Activated naive CD4-positive, alpha-beta T cell treated with anti-CD3 and anti-CD28 coated beads, Interleukin-2, amount 10 ng/mL, durations not matched to agents 7 days and 5 days (primary cell): ENCODE measurements at places on chromosomes 1 and 21.
A peak's percentile ranks its signal among the peaks of the same experiment; 100 is the strongest.

GRCh38 chr1:227786673-227787512 is 28.6 kb upstream of the PRSS38 start:
- peak overlapping the region; percentile 62 for H3K27ac ChIP-seq
- peaks cover 48% of the 10 kb centered on the region for H3K27me3 ChIP-seq
- DNase-seq: no peak
- peak overlapping the region; percentile 80 for H3K4me3 ChIP-seq
- peaks cover 7% of the 10 kb centered on the region for H3K36me3 ChIP-seq
- peaks cover 18% of the 10 kb centered on the region for H3K4me1 ChIP-seq

- no peak overlapping the region for H3K27ac ChIP-seq
- H3K27me3 ChIP-seq: no peaks in the 10 kb centered on the region
- H3K36me3 ChIP-seq: no peaks in the 10 kb centered on the region
- H3K4me1 ChIP-seq: peaks cover 9% of the 10 kb centered on the region
- no peak for DNase-seq
Observed at GRCh38 chr21:25938658-25939395, 204.1 kb downstream of the GABPA start.

DNA sequence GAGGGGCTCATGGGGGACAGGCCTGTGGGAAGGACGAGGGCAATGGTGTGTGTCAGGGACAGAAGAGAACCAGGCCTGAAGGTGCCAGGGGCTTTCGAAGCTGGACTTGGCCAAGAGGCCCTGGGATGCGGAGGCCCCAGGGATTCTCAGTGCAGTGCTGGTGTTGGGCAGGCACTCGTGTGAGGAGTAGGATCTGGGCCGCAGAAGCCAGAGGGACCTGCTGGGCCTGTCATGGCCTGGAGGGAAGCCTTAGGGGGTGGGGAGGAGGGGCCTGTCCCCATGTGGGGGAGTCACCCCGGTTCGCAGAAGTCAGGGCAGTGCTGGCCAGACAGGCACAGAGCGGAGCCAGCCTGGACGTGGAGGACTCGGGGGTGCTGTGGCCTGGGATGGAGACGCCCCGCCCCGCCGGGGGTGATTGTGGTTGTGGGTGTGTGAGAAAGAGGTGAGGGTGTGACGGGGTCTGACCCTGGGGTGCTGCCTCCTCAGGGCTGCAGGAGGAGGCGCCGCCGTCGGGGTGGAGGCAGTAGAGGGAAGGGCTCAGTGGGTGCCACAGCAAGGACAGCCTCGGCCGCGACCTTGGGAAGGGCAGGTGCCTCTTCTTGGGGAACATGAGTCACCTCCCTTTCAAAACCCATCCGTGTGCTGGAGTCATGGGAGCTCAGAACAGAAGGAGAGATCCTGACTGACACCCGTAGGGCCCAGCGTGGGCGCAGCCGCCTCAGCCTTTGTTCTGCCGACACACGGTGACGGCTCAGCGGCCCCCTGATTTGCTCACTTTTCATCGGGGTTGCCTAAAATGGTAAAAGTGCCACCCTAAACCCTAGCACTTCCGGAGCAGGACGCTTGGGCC is 33.9 kb downstream of the FAAP20 start:
- DNase-seq: no peak
- no peak overlapping the region for H3K4me3 ChIP-seq
- H3K36me3 ChIP-seq: peaks cover 4% of the 10 kb centered on the region
- H3K27me3 ChIP-seq: no peaks in the 10 kb centered on the region
- H3K4me1 ChIP-seq: peaks cover 10% of the 10 kb centered on the region
- peak overlapping the region; percentile 38 for H3K27ac ChIP-seq

DNA sequence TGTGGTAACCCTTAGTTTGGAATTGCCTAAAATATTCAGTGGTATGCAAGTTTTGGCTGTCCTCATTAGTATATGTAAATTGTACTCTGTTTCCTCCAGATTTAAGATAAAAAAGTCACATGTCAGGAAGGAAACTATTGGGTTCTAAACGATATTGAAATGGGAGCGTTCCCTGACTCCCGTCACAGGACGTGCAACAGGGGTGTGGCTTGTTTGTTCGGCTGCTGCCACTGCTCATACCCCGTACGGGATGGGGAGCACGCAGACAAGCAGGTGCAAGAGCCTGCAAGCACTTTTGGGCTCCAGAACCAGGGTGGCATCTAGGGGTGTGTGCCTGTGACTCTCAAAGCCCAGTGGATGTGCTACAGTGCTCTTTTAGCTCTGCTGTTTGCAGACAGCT is 6.2 kb upstream of the PAPPA2 start:
- no peaks in the 10 kb centered on the region for H3K36me3 ChIP-seq
- no peaks in the 10 kb centered on the region for H3K4me1 ChIP-seq
- H3K4me3 ChIP-seq: no peak overlapping the region
- no peak overlapping the region for H3K27ac ChIP-seq
- no peaks in the 10 kb centered on the region for H3K27me3 ChIP-seq

GRCh38 chr21:22363504-22363903 is 1365.3 kb downstream of the NCAM2 start:
- no peak for DNase-seq
- no peaks in the 10 kb centered on the region for H3K27me3 ChIP-seq
- H3K27ac ChIP-seq: no peak overlapping the region
- no peaks in the 10 kb centered on the region for H3K4me1 ChIP-seq
- no peak overlapping the region for H3K4me3 ChIP-seq

GRCh38 chr1:245225322-245226202 is 70.8 kb downstream of the KIF26B start:
- no peak overlapping the region for H3K4me3 ChIP-seq
- no peaks in the 10 kb centered on the region for H3K27me3 ChIP-seq
- H3K27ac ChIP-seq: no peak overlapping the region

DNA sequence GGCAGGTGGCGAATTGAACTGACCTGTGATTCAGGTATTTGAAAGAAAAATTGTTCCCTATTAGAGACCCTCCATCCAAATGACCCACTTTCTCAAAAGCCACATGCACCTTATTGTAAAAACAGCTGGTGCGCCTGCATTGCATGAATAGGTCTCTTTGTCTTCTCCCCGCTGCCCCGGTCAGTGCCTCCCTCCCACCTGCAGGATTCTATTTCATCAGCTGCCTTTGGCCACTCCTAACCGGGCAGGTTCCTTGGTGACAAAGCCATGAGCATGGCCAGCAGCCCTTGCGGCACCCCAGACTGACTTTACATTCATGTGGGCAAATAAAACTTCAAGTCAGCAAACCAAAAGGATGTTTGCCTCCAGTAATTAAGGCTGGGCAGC is 6.4 kb downstream of the TMPRSS3 start:
- H3K27me3 ChIP-seq: peaks cover under 1% of the 10 kb centered on the region
- peaks cover 29% of the 10 kb centered on the region for H3K36me3 ChIP-seq
- no peak for DNase-seq
- no peak overlapping the region for H3K4me3 ChIP-seq
- H3K27ac ChIP-seq: no peak overlapping the region

DNA sequence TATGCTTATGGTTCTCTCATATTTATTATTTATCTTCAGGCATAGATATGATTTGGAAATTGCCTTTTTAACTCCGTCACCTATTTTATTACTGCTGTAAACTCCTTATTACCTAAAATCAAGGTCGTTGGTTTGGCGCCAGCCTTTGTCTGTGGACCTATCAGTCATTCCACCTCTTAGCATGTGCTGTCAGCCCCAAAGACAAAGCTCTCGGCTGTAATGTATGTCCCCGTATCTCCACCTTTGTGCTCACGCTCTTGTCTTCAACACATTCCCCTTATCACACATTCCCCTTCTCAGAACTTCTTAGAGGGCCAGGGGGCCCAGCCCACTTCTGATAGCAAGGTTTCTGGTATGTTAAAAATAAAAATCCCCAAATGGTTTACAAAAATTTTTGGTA is 342.2 kb downstream of the RYR2 start:
- no peak for DNase-seq
- H3K4me3 ChIP-seq: no peak overlapping the region
- no peaks in the 10 kb centered on the region for H3K4me1 ChIP-seq
- H3K27me3 ChIP-seq: no peaks in the 10 kb centered on the region
- H3K36me3 ChIP-seq: no peaks in the 10 kb centered on the region

DNA sequence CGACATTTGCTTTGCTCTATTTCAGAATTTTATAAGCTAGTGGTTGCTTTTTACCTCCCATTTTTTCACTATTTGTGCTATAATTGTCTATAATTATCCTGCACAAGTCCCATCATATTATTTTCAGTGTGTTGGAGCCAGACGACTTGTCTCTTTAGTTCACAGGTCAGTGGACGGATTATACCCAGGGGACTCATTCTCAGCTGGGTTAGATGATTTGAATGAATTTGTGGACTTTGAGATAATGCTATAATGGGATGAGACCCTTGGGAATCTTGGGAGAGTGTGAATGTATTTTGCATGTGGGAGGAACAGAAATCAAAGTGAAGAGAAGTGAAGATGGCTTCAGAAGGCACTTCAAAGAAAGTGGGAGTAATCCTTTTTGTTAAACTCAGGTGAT is 31.5 kb upstream of the KCNK1 start:
- H3K27ac ChIP-seq: no peak overlapping the region
- H3K27me3 ChIP-seq: peaks cover 4% of the 10 kb centered on the region
- no peaks in the 10 kb centered on the region for H3K4me1 ChIP-seq

- peaks cover 43% of the 10 kb centered on the region for H3K36me3 ChIP-seq
- peak overlapping the region; percentile 94 for H3K4me3 ChIP-seq
- H3K27ac ChIP-seq: peak overlapping the region; percentile 91
- H3K27me3 ChIP-seq: no peaks in the 10 kb centered on the region
- DNase-seq: no peak
Observed at GRCh38 chr1:156748670-156749418, 2.6 kb downstream of the HDGF start.

DNA sequence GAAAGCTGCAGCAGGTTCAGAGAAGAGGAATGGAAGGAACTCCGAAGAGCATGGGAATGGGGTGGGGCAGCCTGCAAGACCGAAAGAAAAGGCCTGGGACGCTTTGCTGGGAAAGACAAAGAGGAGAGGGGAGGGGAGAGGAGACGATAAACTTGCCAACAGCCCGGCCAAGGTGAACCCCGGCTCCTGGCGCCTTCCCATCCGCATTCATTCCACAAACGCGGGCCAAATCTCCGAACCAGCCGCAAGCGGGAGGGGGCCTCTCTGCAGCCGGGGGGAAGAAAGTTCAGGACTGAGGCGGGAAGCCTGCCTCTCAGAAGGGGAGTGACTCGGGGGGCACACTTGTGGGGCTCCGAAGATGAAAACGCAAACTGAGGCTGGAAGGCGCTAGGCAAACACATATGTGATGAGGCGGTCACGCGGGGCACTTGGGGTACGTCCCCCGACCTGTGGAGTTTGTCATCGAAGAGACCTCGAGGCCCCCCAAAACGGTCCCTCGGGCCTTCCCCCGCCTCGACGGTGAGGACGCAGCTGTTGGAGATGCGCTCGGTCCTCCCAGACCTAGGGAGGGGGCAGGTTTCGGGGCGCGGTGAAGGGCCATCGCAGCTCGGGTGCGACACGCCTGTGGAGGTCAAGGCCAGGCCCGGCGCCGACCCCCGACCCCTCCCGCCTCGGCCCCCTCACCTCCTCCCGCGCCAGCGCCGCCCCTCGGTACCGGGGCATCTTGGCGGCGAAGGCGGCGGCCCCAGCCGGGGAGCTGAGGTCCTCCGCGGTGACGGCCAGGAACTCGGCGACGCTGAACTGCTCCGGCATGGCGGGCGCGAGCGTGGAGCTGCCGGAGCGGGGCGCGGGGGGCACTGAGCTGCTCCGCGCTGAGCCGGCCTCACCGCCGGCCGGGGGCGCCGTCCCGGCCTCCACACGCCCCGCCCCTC is at the start of gene ASAP3:
Gene ASAP3 (minus strand): TSS at position 859 of the 932 bp plus-strand sequence. CDS start 46 bp downstream, at position 813.
- H3K4me3 ChIP-seq: peak within 1 kb of the TSS; percentile 87
- H3K27ac ChIP-seq: peak within 1 kb of the TSS; percentile 81
- peaks cover 94% of the 10 kb centered on the region for H3K27me3 ChIP-seq
- no peaks in the 10 kb centered on the region for H3K36me3 ChIP-seq
- peaks cover 18% of the 10 kb centered on the region for H3K4me1 ChIP-seq
- DNase-seq: no peak

GRCh38 chr1:245325922-245326795 is 171.4 kb downstream of the KIF26B start:
- no peaks in the 10 kb centered on the region for H3K36me3 ChIP-seq
- H3K27ac ChIP-seq: no peak overlapping the region
- no peaks in the 10 kb centered on the region for H3K4me1 ChIP-seq
- no peak overlapping the region for H3K4me3 ChIP-seq
- H3K27me3 ChIP-seq: peaks cover 3% of the 10 kb centered on the region
- DNase-seq: no peak

- H3K36me3 ChIP-seq: no peaks in the 10 kb centered on the region
- DNase-seq: no peak
- no peak overlapping the region for H3K27ac ChIP-seq
- H3K4me3 ChIP-seq: no peak overlapping the region
- H3K27me3 ChIP-seq: peaks cover 4% of the 10 kb centered on the region
Observed at GRCh38 chr1:78333502-78333901, 157.3 kb upstream of the PTGFR start.

DNA sequence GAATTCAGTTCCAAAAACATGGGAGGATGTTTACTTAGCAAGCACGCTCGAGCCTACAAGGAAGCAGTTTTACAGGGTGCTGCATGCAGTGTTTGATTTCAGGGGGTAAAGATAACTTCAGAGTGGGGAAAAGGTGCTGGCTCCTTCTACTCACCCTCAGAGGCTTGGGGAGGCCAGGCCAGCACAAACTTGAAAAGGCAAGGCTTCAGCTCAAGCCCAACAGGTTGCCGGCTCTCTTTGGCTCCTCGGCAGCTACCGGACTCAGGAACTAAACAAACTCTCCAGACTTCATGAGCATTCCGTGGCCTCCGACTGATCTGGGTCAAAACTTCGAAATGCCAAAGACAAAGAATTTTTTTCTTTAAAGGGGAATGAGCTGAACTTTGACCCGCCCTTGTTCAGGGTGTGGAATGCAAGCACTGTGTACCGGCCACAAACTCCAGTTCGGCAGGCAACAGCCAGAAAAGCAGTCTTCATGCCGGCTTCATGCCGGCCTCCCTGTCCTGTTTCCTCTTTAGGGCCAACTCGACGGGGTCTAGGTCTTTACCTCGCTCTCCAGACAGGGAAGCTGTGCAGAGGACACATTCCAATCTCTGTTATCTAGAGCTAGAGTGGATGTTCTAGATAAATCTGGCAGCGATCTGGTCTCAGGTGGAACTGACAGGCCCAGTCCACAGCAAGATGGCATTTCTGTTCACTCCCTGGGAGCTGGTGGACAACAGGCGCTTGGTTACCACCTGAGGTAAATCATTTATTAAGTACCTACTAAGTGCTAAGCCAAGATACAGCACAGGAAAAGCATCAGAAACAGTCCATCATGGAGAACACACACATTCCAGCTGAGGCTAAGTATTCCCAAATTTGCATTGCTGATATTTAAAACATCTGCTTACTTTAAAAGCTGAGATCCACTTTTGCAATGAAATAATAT is 75.0 kb downstream of the CD46 start:
- peaks cover 6% of the 10 kb centered on the region for H3K27me3 ChIP-seq
- peaks cover 32% of the 10 kb centered on the region for H3K36me3 ChIP-seq
- peak overlapping the region; percentile 98 for H3K27ac ChIP-seq
- peaks cover 95% of the 10 kb centered on the region for H3K4me1 ChIP-seq
- peak overlapping the region; percentile 70 for H3K4me3 ChIP-seq
- DNase-seq: no peak

- H3K27ac ChIP-seq: no peak overlapping the region
- DNase-seq: no peak
- no peak overlapping the region for H3K4me3 ChIP-seq
Observed at GRCh38 chr21:16514316-16514715, 784.5 kb downstream of the USP25 start.
